HS-27A (cell line): ENCODE measurements at places on chromosomes 7 and 10.

- no peak for DNase-seq
Measured at GRCh38 chr10:13853854-13854253, 267.1 kb downstream of the PRPF18 start.

DNA sequence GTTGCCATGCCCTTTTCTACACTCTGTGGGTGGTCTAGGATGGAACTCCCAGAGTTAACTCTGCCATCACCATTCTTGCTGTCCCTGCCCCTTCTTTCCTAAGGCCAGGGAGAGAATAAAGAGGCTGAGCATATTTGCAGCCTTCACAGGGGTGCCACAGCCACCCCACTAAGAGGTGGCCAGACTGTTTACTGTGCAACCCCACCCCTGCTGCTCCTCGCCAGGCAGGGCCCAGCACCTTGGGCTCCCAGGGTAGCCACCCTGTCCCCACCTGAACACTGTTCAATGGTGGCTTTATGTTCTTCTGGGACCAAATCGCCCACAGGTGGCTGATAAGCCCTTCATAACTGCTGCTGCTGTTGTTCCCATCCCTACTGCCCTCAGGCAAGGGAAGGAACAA lies 198.9 kb downstream of the SNX13 start:
- DNase-seq, result no peak

GRCh38 chr7:46745707-46746090 lies 824.6 kb upstream of the IGFBP3 start:
- DNase-seq, result no peak

GRCh38 chr7:95330204-95330960 lies 6.0 kb upstream of the PON1 start:
- DNase-seq, result no peak

DNA sequence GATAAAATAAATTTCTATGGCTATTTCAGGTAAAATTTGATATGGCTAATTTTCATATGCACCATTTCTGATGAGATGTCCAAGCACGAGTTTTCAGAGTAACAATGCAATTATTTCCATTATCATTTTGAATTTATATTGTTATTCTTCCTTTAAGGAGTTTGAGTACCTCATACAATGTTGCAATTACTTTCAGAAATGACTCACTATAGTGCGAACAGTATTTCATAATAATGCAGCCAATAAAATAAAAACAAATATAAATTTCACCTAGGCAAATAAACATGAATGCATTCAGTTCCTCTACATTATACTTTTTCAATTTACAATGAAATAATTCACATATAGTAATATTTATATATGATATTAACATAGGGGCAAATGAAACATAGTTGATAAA lies 78.8 kb upstream of the LRRN3 start:
- no peak for DNase-seq

- DNase-seq, result no peak
Measured at GRCh38 chr7:148719753-148720152, 21.1 kb downstream of the CUL1 start.

DNA sequence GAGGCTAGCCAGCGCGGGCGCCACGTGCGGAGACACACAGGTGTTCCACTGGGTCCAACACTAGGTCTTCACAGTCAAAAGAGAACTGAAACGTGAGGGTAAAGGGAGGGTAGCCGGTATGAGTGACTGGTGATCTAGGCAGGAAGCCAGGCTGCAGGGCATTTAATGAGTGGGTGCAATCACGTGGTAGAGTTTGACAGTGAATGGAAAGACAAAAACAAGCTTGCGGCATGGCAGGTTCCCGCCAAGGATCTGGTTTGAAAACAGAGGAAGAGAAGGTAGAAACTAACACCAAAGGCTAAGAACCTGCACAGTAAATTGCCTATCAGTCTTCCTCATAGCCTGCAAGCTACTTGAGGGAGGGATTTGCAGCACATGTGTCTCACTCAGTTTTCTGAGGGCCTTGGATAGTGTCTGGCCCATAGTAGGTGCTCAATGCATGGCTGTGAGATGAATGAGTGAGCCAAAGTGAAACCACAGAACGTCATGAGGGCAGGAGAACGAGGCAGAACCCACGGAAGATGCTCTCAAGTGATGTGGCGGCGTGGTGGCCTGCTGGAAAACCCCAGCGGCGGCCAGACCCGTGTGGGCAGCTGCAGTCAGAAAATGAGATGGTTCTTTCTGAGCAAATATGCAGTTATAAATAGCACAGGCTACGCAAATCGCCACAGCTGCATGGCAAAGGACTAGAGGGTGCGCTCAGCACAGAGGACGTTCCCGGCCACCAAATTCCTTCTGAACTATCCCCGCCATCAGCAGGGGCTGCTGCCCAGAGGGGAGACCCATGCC lies 183.6 kb upstream of the NFE2L3 start:
- DNase-seq, result no peak

GRCh38 chr7:134991469-134992339 lies 5.4 kb downstream of the AGBL3 start:
- no peak for DNase-seq

DNA sequence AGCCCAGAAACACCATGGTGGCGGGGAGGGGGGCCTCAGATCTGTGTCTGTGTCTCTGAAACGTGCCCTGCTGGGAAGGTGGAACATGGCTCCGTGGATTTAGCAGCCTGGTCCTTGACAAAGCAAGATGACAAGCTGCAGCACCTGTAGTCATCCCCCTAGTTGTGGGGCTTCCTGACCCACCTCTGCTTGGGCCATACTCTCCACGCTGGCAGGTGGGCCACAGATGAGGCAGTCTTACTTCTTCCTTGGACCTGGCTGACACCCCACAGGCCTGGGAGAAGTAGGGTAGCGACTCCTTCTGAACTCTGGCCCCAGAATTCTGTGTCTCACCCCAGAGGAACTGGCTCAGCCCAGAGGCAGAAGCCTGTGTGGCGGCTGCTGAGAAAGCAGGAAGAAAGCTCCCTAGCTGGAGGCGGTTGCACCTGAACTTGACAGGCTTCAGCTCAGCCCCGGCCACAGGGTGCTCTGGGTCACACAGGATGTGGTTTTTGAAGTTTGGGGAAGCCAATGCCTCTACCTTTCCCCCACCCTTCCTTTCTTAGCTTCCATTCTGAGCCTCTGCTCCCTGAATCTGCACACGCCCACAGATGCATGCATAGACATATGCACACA lies 113.9 kb downstream of the ABLIM1 start:
- DNase-seq, result no peak

GRCh38 chr10:48789486-48790456 lies 105.1 kb downstream of the WDFY4 start:
- DNase-seq, result no peak

DNA sequence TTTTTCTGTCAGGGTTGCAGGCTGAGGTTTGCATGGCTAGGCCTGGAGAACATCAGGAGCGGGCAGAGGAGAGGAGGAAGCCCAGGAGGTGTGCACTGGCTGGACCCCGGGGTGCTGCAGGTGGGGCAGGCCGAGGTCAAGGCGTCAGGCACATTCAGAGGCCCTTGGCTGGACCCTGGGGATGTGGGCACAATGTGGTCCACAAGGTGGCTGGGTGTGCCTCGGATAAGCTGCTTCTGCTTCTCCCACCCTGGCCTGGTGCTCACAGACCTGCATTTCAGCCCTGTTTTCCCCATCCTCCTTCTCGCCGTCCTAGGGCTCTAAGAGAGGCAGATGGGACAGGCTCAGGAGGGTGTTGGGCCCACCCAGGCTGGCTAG lies 108.2 kb downstream of the ADCY1 start:
- DNase-seq, result no peak

DNA sequence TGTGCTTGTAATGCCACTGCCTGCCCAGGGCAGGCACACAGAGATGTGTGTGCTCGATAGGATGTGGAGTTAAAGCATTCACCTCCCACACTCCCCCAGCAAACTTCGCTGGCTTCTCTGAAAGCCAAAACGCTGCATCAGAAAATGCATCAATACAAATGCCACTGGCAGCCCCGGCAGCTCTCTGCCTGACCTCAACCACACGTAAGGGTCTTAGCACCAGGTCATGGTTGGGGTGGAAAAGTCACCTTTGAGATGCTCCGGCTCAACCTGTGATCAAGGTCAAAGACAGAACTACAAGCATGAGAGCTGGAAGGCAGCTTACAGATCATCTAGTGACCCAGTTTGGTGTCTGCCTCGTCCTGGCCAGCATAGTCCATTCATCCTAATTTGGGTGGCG lies 114.4 kb upstream of the NANOS1 start:
- DNase-seq, result no peak

DNA sequence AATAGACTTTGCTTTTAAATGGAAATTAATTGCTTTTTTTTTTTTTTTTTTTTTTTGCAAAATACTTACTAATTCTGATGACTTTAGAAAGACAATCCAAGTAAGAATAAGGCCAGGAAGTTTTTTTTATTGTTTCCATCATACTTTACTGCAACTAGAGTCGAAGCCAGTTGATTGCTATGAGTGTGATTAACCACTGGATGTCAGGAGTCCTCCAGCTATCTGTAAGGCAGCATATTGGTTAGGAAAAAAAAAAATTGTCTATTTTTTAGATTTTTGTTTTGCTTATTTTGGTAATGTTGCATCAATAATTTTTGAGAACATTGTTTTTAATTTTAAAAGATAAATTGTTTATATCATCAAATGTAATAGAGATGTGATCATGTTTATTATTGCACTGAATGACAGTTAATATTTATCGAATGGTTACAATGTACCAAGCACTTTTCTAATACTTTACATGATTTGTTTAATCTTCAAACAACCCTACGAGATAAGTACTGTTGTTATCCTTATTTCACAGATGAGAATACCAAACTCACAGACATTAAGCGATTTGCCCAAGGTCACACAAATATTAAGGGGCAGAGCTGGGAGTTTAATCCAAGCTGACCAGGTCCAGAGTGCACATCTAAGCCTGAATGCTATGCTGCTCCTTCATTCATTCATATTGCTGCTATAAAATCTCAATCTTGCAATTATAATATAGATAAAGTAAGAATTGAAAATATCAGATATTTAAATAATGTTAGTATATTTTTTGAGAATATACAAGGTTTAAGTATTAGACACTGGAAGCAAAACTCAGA lies 19.9 kb upstream of the LMOD2 start:
- no peak for DNase-seq

GRCh38 chr10:113520261-113520660 lies 32.6 kb upstream of the HABP2 start:
- DNase-seq, result no peak

DNA sequence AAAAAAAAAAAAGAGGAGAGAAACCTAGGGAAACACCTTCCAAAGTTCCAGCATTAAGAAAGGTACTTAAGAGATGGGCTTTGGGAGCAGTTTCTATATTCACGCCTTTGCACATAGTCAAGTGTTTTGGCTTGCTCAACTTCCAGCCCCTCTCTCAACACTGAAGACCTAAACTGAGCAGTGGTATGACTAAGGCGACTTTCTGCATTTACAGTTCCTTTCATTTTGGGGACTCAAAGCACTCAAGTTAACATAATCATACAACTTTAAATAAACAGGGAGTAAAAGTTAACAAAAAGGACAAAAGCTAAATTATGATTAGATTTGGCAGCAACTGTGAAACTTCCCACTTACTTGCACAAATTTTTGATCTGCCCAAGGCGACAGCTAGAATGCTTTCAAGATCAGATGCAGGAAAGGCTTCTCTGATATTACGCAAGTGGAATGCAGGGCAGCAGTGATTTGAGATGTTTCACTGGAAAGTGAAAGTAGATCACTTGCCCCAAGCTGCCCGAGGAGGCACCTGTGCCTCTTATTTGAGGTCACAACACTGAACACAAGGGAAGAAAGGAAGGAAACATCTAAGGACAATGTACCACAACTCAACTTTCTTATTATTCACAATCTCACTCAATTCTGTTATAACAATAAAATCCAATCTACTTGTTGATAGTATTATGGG lies 199.5 kb downstream of the SKAP2 start:
- no peak for DNase-seq

DNA sequence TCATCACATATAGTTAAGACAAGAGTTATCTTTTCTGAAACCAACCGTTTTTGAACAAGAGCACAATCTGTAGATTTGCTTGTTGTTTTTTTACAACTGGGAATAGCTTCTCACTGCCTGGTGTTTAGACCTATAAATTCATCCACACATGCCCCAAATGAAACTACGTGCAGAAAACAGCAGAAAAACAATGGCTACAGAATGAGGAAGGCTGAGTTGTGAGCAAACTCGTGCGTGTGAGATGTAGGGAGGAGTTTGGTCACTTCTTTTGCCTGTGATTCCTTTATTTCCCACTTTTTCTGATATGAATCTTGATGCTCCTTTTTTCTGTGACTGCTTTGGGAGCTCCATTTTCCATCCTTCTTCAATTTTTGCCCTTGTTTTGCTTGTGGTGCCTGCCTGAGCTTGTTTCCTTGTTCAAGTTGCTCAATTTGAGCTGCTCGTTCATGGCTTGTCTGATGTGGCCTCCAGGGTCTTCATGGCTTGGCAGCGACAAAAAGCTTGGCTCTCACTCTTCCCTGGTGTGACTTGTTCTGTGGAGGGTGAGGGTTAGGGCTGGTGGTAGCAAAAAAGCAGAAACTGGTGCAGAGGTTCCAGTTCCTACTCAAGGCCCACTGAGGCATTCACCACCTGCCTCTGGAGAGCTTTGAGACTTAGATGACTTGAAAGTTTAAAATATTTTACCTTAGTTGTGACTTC lies 76.9 kb downstream of the ZNF365 start:
- DNase-seq, result no peak

DNA sequence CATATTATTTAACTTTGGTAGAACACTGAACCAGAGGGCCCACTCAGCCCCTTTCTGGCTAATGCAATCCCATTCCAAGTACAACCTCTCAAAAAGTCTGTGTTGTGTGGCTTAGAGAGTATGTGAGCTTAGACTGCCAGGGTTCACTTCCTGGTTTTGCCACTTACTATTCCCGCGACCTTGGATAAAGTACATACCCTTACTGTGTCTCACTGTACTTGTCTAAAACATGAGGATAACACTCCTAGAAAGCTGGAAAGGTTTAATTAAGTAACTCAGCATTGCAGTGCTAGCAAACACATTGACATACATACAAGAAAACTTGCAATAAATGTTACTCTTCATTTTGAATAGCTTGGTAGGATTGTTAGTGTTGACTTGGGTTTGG lies 215.8 kb downstream of the CHCHD3 start:
- DNase-seq, result no peak

DNA sequence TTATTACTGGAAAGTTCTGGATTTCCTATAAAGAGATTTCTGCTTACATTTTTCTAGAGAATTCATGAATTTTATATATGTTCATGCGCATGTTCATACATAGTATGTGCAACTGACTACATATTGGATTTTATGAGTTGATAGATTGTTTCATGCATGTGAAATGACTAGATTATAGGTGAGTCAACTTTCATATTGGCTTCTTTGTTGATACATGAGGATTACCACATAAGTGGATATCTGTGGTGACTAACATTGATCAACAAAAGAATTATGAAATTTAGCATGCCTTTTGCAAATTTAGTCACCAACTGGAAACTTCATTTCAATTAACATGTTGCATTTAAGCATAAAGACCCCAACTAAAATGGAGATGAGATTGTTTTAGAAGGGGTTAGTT lies 99.0 kb downstream of the GNAT3 start:
- DNase-seq, result no peak

DNA sequence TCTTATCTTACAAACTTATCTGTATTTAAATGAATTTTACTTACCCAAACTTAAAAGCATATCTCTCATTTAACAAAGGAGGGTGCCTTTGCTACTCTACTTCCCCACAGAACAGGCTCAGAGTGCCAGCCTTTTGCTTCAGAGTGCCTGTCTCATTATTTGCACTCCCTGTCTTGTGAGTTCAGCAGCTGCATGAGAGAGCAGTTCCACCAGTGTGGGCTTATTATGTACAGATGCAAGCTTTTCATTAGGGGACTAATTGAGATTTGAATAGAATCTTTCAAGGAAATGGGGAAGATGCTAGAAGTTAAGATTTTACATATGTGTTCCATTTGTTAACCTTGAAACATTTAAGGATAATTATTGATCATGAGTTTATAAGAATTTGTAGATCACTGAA lies 310.2 kb upstream of the LRRN3 start:
- DNase-seq, result no peak

- DNase-seq, result no peak
Measured at GRCh38 chr10:72105710-72106109, 17.4 kb upstream of the SPOCK2 start.
